Endothelial cell (in vitro differentiated cells): ENCODE measurements at places on chromosomes 12 and 14.
A peak's percentile ranks its signal among the peaks of the same experiment; 100 is the strongest.

DNA sequence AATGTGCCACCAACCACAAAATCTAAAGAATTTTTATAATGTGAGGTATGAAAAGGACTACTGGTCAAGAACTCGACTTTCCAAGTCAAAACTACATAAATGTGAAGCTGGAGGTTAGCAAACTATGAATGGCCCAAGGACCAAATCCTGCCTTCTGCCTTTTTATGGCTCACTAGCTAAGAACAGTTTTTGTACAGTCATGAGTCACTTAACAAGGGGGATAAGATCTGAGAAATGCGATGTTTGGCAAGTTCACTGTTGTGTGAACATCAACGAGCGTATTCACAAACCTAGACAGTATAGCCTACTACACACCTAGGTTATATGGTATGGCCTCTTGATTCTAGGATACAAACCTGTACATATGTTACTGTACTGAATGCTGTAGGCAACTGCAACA, 28.2 kb downstream of the FERMT2 start:
- no peak for DNase-seq
- H3K4me3 ChIP-seq, result no peak overlapping the region
- no peak overlapping the region for H3K27ac ChIP-seq
- H3K27me3 ChIP-seq, result peaks cover 2% of the 10 kb centered on the region
- peaks cover 4% of the 10 kb centered on the region for H3K36me3 ChIP-seq

- no peaks in the 10 kb centered on the region for H3K27me3 ChIP-seq
- peaks cover 4% of the 10 kb centered on the region for H3K4me1 ChIP-seq
- DNase-seq, result no peak
- H3K36me3 ChIP-seq, result peaks cover 19% of the 10 kb centered on the region
- H3K27ac ChIP-seq, result no peak overlapping the region
These were observed 26.8 kb downstream of the MRPL42 start for GRCh38 chr12:93494096-93494495.

DNA sequence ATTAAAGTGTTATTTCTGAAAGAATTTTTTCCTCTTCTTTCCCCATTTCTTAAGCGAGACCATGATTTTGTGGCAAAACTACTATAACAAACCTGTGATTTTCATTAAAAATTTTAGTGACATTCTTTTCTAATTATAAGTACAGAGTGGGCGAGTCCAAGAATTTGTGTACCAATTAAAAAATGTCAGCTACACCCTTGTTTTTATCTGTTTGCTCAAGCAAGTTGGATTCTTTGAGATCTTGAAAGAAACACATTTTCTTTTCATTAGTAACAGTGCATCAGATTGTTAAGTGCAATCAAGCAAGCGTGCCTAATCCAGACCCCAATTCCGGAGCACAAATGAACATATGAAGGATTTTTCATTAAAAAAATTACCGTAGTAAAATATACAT, 338.8 kb upstream of the DDHD1 start:
- no peak overlapping the region for H3K27ac ChIP-seq
- no peak overlapping the region for H3K4me3 ChIP-seq
- no peak for DNase-seq
- no peaks in the 10 kb centered on the region for H3K4me1 ChIP-seq
- H3K36me3 ChIP-seq, result no peaks in the 10 kb centered on the region
- no peaks in the 10 kb centered on the region for H3K27me3 ChIP-seq

DNA sequence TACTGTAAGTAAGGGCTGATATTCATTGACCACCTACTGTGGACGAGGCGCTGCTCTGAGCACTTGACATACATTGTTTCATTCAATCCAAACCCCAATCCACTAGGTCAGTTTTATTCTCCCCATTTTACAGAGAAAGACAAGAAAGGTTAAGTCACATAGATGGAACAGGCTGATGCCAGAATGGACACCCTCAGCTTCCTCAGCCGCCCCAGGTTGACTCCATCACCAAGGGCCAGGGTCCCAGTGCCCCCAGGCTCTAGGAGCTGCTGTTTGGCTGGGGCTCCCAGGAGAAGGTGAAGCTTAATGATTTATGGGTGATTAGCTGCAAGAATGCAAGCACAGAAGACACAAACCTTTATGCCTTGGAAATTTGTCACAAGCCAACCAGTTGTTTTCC, 671 bp upstream of the AQP2 start:
- no peak overlapping the region for H3K27ac ChIP-seq
- H3K4me3 ChIP-seq, result no peak overlapping the region
- H3K36me3 ChIP-seq, result no peaks in the 10 kb centered on the region
- peaks cover 18% of the 10 kb centered on the region for H3K4me1 ChIP-seq

DNA sequence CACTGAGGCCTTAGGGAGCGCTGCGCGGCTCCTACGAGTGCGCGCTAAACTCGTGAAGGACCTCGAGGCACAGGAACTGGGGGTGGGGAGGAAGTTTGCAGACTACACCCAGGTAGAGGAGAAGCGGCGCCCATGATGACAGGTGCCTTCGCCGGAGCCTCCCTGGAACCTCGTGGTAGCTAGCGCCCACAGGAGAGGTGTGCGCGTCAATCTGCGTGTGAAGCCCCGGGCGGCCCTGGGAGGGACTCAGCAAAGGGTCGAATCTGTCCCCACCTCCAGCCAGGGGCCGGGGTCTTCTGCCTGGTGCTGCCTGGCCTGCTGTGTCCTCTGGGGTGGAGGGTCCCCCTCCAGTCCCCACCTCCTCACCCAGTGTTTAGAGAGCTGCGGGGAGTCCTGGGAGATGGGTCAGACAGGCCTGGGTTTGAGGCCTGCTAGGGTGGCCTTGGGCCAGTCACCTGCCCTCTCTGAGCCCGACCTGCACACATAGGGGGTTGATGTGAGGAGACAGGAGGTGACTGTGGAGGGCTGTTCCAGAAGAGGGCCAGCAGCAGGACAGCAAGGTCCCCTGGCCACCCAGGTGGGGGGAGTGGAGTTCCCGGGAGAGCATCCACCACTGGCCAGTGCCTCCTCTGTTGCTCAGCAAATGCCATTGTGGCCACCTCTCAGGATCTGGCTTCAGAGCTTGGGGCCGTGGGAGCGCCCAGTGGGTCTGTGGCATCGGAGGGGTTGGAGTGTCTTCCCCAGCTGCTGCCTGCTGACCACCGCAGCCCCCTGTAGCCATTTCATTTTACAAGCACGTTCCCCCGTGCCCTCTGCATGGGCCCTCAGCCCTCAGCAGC, 20.2 kb upstream of the KIF26A start:
- H3K4me3 ChIP-seq, result no peak overlapping the region
- no peak overlapping the region for H3K27ac ChIP-seq
- no peaks in the 10 kb centered on the region for H3K36me3 ChIP-seq

DNA sequence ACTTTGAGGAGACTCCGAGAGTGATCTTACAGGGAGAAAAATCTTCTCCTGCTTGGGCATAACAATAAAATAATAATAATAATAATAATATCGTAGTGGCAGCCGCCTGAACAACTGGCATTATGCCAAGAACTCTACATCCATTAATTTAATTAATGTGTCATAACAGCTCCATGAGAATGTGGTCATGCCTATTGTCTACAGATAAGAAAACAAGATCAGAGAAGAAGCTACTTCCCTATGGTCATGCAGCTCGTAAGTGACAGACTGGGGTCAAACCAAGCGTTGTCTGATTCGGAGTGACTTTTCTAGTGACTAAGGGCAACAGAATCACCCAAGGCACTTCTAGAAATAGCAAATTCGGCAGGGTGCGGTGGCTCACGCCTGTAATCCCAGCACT, 11.7 kb downstream of the PROX2 start:
- H3K4me1 ChIP-seq, result peaks cover 11% of the 10 kb centered on the region
- no peaks in the 10 kb centered on the region for H3K36me3 ChIP-seq
- no peak for DNase-seq
- no peak overlapping the region for H3K4me3 ChIP-seq

DNA sequence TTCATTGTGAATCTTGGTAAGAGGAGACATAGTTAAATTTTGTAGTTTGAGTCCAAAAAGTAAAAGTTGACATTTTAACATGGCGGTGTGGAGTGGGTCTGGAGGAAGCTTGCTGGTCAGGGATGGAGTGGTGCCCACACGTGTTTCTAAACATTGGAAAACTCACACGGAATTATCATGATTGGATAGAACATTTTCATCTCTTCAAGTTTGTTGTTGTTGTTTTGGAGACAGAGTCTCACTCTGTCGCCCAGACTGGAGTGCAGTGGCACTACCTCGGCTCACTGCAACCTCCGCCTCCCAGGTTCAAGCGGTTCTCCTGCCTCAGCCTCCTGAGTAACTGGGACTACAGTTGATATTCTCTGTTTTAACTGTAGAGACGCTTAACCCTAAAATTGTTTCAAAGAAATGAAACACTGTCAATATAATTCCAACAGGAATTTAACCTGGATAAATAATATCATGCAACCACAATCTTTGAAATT, 502 bp upstream of the MBIP start:
- no peaks in the 10 kb centered on the region for H3K36me3 ChIP-seq
- H3K4me3 ChIP-seq, result peak overlapping the region; percentile 98
- no peak for DNase-seq
- no peaks in the 10 kb centered on the region for H3K27me3 ChIP-seq
- peaks cover 16% of the 10 kb centered on the region for H3K4me1 ChIP-seq

DNA sequence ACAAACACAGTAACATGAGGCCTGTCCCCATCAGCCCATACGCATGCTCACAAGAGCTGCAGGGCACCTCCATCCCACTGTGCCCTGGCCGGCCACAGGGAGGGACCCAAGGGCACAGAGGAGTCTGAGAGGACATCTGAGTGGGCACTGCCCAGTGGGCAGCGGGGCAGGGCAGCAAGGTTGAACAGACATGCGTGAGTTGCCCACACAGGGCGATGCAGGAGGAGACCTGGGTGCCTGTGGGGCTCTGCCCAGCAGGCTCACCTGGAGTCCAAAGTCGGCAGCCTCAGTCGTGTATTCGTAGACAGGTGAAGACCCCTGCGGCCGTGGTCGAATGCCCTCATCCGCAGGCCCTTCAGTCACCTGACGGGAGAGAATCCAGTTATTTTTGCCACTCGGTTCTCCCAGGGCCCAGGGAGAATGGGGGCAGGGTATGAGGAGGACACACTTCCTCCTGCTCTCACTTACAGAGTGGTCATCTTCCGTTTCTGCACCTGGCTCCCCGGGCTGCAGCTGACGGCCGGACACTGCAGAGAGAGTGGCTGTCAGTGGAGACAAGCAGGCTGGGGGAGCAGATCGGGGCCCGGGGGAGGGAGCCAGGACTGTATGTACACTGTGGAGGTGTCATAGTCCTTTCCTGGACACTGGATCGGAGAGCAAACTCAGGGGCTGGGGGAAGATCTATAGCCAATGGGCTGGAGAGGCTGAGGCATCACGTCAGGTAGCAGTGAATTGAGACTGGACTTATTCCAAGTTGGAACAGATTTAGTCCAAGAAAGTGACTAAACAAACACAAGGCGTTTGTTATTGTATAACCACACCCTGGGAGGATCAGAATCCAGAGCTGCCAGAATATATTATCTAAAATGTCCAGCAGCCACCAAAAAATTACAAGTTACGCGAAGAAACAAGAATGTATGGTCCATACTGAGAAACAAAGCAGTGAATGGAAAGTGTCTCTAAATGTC, 20.7 kb downstream of the AHNAK2 start:
- no peak for DNase-seq
- H3K4me3 ChIP-seq, result no peak overlapping the region
- H3K27ac ChIP-seq, result no peak overlapping the region
- H3K36me3 ChIP-seq, result peaks cover 22% of the 10 kb centered on the region
- peaks cover 11% of the 10 kb centered on the region for H3K27me3 ChIP-seq

DNA sequence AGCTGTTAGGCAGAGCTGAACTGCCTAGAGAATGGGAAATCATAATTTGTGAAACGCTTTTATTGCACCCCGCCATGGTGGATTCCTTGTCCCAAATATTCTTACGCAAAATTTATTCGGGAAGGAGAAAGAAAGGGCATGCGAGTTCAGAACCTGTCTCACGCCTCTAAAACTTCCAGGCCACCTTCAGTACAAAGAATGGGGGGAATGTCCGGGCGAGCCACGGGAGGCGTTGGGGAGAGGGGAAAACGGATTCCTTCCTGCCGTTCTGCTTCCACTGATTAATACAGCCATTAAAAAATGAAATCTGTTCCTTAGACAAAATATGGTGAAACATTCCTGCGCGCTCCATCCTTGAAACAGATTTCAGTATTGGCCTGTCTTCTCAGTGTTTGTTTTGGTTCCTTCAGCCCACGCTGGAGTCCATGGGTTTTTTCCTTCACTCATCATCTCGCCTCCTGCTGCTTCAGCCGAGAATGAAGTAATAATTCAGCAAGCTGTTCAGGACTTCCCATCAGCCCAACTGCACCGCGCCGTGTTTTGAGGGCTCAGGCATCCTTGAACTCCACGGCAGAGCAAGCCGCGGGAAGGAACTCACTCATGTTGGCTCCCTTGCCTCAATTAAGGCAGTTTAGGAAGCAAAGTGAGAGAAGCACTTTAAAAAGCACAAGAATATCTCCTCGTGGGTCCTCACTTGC, 47.7 kb upstream of the CDKN3 start:
- DNase-seq, result no peak
- peaks cover 2% of the 10 kb centered on the region for H3K4me1 ChIP-seq
- H3K27ac ChIP-seq, result no peak overlapping the region
- H3K36me3 ChIP-seq, result no peaks in the 10 kb centered on the region
- no peaks in the 10 kb centered on the region for H3K27me3 ChIP-seq

GRCh38 chr12:132502149-132502881, 12.4 kb downstream of the FBRSL1 start:
- no peak overlapping the region for H3K4me3 ChIP-seq
- H3K27ac ChIP-seq, result no peak overlapping the region
- H3K36me3 ChIP-seq, result peaks cover 3% of the 10 kb centered on the region

DNA sequence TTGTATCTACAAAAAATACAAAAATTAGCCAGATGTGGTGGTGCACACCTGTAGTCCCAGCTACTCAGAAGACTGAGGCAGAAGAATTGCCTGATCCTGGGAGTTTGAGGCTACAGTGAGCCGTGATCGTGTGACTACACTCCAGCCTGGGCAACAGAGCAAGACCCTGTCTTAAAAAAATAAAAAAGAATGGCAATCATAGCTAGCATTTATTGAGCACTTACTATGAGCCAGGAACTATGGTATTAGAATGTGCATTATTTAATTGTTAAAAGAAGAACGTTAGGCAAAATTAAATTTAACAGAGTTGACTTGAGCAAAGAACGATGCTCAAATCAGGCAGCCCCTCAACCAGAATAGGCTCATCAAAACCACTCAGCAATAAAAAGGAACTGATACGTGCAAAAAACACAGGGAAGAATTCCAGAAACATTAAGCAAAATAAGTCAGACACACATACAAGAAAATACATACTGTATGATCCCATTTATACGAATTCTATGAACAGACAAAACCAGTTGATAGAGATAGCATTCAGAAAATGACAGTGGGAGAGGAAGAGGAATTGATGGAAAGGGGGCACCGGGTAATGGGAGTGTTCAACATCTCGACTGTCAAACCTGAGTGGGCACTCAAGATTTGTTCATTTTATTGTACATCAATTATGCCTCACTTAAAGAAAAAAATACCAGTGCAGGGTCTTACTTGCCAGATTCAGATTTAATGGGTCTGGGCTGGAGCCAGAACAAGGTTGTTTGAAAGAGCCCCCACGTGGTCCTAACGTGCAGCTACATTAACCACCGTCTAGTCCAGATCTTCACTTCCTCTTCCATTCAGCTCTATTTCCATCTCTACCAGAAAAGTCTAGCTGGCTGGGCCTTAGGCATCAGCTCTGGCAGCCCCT, 8.0 kb downstream of the SCNN1A start:
- peaks cover 11% of the 10 kb centered on the region for H3K27me3 ChIP-seq
- no peaks in the 10 kb centered on the region for H3K36me3 ChIP-seq
- H3K27ac ChIP-seq, result no peak overlapping the region
